ENCODE measurements at places on chromosomes 1 and 21.

GRCh38 chr21:42861848-42862400 lies 17.4 kb downstream of the WDR4 start:
- DNase-seq = no peak

- no peak for DNase-seq
These were observed 108.1 kb downstream of the KAZN start for GRCh38 chr1:14706631-14707030.

DNA sequence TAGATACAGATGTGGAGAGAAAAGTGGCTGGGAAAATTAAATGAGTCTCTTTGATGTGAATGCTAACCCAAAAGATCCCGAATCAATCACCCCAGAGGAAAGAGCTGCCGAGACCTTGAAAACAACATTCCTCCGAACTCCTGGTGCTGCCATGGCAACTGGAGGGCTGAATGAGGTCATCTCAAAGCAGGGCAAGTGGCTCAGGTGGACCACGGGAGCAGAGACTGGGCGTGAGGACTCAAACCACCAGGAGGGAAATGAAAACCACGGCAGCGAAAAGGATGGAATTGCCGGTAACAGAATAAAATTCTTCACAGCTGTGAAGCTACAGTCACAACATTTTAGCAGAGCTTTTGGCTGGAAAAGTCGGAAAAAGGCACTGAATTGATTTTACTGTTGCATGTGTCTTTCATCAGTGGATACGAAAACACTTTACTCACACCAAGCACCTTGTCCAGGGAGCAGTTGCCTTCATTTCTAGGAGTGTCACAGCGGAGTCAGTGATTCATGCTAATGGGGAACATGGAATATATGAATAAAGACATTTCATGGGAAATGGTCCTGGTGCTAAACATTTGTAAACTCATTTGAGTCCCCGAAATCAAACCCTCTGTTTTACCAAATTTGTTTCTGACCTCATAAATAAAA lies 23.2 kb upstream of the BECN2 start:
- peak; percentile 75 for DNase-seq

- peak; percentile 4 for DNase-seq
These were observed 14.6 kb downstream of the EFCAB7 start for GRCh38 chr1:63537940-63538339.

DNA sequence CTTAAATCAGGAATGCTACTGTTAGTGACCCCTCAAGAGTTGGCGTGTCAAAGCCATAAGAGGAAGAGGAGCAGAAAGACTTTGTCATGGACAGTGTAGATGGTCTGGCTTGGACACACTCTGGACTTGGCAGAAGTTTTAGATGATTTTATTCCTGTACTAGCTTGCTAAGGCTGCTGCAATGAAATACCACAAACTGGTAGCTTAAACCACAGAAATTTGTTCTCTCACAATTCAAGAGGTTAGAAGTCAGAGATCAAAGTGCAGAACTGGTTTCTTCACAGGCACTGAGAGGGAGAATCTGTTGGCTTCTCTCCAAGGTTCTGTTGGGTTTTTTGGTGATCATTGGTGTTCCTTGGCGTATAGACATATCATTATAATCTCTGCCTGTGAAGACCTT lies 869.8 kb upstream of the B3GALT2 start:
- no peak for DNase-seq

DNA sequence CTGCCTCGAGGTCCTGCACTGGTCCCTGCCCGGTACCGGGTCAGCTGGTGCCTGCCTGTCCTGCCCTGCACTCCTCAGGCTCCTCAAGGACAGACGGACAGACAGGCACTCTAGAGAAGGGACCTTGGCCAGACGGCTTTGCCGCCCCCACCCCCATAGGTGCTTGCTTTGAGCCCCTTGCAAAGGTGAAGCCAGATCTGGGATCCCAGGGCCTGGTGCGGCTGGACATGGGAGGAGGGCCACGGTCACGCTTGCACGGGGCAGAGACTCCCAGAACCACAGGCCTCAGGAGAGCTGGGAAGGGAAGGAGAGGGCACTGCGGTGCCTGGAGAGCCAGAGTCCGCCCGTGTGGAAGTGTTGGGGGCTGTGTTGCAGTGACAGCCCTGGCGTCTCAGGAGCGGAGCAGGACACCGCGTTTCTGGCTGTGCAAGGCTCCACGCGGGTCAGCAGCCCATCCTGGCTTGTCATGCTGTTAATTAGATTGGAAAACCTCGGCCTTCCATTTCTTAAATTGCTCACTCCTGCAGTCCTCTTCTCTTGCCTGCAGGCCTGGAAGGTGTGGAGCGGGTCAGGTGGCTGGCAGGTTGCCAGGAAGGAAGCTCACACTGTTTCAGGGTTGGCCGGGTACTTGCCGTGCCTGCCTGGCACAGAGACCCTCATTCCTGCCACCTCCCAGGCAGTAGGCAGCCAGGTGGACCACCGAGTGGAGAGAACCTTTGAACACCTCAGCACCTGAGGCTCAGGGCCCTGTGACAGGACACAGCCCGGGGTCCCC lies 16.3 kb downstream of the COL18A1 start:
- no peak for DNase-seq

DNA sequence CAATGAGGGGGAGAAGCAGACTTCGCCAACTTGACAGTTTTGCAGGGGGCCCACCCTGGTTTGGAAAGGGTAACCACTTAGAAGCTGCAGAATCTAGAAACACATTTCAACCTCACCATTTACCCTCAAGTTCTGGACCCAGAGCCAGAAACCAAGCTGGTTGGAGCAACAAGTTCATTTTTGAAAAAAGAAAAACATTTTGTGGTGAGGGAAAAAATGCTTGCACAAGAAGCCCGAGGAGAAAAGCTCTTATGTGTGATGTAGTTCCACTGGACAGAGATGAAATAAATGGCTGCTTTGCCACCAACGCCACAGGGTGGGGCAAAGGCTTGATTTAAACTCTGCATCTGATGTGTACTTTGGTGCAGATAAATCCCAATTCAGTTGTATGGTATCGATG lies 10.6 kb upstream of the NGF start:
- peak; percentile 32 for DNase-seq

GRCh38 chr1:2975466-2976179 lies 45.6 kb upstream of the ACTRT2 start:
- DNase-seq = no peak

GRCh38 chr21:28799926-28800325 lies 192.8 kb downstream of the LTN1 start:
- DNase-seq = no peak

Data from astrocyte of the cerebellum (primary cell).